ENCODE measurements at places on chromosomes 7 and 10.
A peak's percentile ranks its signal among the peaks of the same experiment; 100 is the strongest.

DNA sequence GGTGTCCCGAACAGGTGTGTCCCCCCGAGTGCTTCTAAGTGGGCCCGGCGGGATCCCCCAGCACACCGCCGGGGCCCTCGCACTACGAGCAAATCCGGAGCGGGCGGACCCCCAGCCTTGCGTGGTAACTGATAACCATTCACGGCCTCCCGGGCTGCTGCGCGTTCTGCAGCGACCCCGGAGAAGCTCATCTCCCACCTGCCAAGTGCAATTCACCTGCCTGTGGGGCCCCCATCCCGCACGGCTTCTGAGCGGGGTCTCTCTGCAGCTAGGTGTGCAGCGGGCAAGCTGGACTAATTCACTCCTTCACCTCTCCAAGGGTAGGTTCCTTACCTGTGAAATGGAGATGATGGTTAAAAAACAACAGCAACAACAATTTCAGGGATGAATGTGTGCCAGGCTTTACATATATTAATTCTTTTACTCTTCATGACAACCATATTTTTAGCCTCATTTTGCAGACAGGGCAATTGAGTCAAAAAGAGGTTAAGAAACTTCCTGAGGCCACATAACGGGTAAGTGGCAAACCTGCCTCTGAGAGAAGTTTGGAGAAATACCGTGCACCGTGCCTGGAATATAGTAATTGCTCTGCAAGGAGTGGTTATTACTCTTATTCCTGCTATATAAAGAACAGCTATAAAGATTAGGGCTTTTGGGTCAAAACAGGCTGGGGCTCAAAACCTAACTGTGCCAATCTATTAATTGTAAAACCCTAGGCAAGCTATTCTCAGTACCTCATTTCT, 652 bp upstream of the PODXL start:
- DNase-seq: no peak

DNA sequence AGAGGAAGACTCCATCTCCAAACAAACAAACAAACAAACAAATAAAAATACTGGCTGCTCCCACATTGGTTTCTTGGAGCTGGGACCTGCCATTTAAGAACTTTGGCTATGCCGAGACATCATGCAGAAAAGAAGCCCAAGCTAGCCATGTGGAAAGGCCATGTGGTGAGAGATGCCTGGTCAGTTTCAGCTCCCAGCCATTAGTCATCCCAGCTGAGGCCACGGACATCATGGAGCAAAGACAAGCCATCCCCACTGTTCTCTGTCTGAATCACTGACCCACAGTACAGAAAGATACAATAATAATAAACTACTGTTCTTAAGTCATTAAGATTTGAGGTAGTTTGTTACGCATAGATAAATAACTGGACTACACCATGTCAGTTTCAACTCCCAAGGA, 70.0 kb upstream of the PCBD1 start:
- no peak for DNase-seq

- no peak for DNase-seq
Observed at GRCh38 chr10:1498746-1499358, 238.5 kb downstream of the ADARB2 start.

GRCh38 chr10:22931948-22932347, 4.1 kb downstream of the ARMC3 start:
- no peak for DNase-seq

- no peak for DNase-seq
Observed at GRCh38 chr7:78465894-78466293, 667.3 kb downstream of the PHTF2 start.

DNA sequence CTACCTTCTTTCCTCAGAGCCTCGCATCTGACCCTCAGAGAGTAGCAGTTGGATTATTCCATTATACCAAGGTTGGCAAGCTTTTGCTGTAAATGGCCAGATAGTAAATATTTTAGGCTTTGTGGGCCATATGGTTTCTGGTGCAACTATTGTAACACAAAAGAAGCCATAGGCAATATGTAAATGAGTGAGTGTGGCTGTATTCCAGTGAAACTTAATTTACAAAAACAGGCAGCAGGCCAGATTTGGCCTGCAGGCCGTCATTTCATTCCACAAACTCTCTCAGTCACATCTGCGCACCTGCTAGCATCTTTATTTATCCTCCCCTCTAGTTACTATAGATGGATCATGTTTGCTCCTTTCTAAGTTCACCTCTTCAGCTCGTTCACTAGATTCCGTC, 6.7 kb downstream of the ZNF518A start:
- DNase-seq: no peak

DNA sequence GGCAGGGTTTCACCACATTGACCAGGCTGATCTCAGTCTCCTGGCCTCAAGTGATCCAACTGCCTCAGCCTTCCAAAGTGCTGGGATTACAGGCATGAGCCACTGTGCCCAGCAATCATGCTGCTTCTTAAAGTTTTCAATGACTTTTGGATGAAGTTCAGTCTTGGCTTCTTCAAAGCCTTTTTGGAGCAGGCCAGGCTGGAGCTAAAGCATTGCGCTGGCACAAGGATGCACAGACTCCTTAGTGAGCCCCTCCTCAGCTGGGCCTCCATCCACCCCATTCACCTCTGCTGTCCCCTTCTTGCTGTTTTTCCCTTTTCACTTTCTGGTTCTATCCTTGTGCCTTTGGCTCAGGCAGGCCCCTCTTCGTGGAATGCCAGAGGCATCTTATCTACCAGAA, 638.6 kb downstream of the TYW1 start:
- DNase-seq: no peak

DNA sequence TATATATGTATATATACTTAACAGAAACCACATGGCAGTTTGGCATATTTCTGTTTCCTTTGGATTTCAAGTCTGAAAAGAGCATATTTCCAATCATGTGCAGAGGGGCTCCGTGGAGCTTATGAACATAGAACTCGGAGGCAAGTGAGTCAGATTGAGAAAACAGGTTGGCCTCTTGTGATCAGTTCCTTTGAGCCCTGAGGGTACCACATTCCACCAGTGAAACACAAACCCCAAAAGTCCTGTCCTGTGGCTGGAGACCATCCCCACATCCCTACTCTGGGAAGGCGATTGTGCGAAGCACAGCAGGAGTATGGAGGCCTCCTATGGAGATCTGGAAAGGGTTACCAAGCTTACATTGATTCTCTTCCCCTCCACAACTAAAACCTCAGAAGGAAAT, 196.7 kb upstream of the TMEM72 start:
- no peak for DNase-seq

DNA sequence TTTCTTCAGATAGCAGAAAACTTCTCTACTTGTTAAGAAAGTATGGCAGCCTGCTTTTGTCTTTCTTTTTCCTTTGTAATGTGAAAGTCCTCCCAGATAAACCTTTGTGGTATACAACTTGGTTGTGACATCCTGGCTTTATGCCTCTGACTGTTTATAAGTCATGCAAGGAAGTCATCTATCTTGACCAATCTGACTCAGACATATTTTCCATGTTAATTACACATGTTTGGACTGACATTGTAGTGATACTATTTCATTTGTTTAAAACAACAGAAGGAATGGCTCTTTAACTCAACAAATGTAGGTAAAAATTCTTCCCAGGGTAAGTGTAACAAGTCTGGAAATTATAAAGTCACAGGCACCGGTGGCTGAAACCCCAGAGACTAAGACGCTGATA, 341.6 kb upstream of the MEOX2 start:
- DNase-seq: no peak

- DNase-seq: no peak
Observed at GRCh38 chr7:114413761-114414155, 857 bp upstream of the FOXP2 start.

DNA sequence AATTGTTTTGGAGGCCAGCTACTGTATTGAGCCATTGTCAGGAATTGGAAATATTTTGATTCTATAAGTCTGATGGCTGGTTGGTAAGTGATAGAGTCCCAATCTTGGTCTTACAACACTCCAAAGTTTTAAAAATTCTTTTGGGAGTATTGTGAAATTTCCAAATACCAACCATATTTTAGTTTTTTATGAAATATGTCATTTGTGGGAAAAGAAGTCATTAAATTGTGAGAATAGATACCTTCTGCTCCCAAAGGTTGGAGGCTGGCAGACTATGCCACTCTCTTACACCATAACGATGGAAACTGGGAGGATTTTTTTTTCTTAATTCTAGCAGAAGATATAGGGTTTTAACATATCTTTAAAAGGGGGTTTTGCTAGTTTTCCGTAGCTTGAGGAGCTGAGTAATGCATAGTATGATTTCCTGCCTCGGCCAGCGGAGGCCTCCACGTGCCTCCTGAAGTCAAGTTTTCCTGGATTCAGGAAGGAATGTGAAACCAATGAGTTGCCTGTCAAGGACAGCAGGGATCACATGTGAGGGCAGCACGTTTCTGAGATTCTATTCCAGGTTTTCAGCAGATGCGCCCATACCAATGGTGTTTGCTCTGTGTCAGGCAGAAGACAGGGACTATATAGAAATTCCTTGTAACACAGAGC, 92.2 kb upstream of the LAMB4 start:
- DNase-seq: no peak

DNA sequence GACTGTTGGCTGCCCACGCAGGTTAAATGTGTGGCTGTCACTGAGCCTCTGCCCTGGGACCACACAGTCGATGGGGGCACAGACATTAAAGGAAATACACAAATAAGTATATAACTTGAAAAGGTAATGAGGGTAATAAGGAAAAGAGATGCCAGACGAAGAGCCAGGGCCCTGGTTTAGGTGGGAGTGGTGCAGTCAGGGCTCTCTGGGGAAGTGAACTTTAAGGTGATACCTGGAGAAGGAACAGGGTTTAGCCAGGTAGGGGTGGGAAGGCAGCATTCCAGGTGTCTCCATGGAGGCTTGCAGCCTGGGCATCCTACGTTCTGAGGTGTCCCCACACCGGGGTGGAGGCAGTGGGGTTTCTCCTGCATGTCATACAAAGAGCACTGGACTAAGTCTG, 50.4 kb downstream of the UNC5B start:
- no peak for DNase-seq

GRCh38 chr7:107461938-107462533, 7.8 kb upstream of the GPR22 start:
- no peak for DNase-seq

GRCh38 chr10:110666673-110667072, 22.5 kb downstream of the RBM20 start:
- DNase-seq: no peak

- no peak for DNase-seq
Observed at GRCh38 chr7:130393101-130393561, 12.8 kb downstream of the CPA1 start.

DNA sequence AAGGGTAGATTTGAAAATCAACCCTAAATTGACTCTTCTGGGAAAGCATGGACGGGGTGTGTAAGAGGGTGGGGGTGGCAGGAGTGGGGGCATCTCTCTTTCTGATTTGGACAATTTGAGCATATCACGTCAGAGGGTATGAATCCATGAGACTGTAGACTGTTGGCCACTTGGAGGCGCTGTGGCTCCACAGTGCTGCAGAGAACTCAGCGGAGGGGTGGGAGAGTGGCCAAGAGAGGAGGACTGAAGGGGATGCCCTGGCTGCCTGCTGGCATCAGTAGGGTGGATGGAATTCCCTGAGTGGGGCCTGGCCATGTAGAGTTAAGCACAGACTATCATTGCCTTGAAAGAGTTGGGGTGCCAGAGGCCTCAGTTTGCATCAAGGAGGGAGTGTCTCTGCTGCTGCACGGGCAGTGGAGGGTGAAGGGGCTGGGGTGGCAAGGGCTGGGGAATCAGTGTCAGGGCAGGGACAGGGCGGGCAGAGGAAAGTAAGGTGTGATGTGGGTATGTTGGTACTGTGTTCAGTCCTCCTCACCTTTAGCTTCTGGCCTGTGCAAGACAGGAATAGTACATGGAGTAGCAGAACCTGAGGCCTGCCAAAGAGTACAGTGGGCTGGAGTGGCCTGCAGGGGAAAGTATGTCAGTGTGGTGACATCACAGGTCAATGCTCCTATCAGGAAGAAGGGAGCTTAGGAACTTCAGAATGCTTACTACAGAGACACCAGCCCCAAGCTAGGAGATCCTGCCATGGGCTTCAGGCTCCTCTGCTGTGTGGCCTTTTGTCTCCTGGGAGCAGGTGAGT, 133.5 kb upstream of the PRSS58 start:
- peak; percentile 21 for DNase-seq

GRCh38 chr7:40418448-40418847, 283.6 kb downstream of the SUGCT start:
- no peak for DNase-seq

DNA sequence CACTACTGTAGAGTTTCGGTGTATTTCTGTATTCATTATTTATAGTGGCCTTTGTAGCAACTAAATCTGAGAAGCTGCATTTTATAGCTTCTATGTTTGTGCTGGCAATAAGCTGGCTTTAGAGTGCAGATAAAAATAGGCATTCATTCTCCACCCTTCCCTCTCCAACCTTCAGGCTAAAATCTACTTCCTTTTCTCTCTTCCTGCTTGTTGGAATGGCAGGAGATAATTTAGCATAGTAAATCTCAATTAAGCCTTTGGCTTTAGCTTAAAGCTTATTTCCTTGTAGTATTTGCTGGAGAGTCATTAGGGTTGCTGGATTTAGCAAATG, 58.5 kb downstream of the CPVL start:
- no peak for DNase-seq

GRCh38 chr10:43703286-43703685, 54.6 kb upstream of the ZNF32 start:
- no peak for DNase-seq

All from HuH-7 (cell line).